ENCODE measurements at places on chromosomes 2 and 18.
A peak's percentile ranks its signal among the peaks of the same experiment; 100 is the strongest.

DNA sequence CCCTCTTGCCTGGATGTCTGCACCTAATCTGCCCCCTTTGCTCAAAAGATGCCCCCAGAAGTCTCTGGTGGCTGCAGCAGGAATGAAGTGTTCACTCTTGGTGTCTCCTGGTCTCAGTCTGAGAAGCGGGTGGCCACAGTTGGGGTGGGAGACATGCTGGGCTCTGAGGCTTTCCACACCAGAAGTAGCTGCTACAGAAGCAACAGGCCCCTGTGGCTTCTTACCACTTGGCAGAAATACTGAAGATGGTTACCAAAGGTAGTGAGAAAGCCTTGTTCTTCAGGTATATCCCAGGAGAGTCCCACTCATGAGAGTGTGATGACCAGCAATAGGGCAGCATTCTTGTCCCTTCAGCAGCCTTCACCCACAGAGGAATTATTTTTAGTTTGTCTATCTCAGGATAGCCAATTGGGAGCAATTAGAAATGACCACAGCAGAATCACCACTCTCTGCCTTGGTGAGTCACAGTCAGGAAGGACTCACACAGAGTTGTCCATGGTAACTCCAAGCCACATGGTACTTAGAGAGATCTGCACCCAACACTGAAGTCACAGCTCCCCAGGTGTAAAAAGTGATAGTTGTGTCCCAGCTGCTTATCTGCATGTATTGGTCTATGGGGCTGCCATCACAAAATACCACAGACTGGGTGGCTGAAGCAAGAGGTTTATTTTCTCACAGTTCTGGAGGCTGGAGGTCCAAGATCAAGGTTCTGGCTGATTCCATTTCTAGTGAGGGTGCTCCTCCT lies 169.8 kb upstream of the ID2 start:
- DNase-seq: no peak

GRCh38 chr2:179946810-179947615 lies 60.1 kb downstream of the CWC22 start:
- DNase-seq: peak; percentile 85

- no peak for DNase-seq
These were observed 119.1 kb downstream of the CCDC74A start for GRCh38 chr2:131646669-131647297.

GRCh38 chr18:80109676-80110078 lies 615 bp downstream of the ADNP2 start:
- no peak for DNase-seq

DNA sequence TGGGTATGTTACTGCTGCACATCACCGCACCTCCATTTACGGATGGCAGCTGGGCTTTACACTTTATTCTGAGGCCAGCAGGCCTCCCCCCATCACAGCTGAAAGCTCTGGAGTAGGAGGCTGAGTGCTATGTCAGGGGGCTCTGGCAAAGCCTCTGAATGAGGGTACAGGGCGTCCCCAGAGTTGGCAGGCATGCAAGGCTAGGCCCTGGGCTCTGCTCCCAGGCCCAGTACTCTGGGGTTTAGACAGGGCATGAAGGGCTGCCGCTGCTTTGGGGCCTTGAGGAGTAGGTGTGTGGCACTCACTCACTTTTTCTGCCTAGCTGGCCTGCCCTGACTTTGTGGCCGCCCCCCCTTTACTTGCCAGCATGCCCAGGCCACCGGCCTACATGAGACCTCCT lies 90.8 kb downstream of the WDSUB1 start:
- no peak for DNase-seq

GRCh38 chr2:73034661-73035375 lies 36.7 kb downstream of the SFXN5 start:
- DNase-seq: no peak

Measured in NCI-H1694 (cell line).